Cardiac muscle cell (in vitro differentiated cells and primary cell): ENCODE measurements at places on chromosomes 2 and 18. TPM values are rescaled to one million over a fixed set of nuclear protein-coding genes. Genes with fewer than 3 reads are reported as not detected.

DNA sequence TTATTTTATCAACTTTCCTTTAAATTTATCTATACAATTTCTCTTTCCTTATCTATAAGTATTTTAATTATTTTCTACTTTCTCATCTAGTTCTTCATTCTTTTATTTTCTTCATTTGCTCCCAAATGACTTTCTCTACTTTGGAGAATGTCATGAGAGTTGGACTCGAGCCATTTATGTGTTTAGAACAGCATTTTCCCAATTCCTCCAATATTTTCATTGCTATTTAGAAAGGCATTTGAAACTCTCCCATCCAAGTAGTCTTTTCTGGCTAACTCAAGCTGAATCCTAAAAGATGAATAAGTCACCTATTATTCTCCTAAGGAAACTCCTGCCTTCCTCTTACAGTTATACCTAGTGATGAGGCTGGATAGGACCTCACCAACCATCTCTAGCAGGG lies 15.8 kb upstream of the FEZ2 start:
- no peak for DNase-seq

GRCh38 chr2:10271509-10271908 lies 31.2 kb upstream of the HPCAL1 start:
- no peak for DNase-seq

GRCh38 chr2:183812091-183812490 lies 687.8 kb downstream of the NUP35 start:
- DNase-seq = no peak

DNA sequence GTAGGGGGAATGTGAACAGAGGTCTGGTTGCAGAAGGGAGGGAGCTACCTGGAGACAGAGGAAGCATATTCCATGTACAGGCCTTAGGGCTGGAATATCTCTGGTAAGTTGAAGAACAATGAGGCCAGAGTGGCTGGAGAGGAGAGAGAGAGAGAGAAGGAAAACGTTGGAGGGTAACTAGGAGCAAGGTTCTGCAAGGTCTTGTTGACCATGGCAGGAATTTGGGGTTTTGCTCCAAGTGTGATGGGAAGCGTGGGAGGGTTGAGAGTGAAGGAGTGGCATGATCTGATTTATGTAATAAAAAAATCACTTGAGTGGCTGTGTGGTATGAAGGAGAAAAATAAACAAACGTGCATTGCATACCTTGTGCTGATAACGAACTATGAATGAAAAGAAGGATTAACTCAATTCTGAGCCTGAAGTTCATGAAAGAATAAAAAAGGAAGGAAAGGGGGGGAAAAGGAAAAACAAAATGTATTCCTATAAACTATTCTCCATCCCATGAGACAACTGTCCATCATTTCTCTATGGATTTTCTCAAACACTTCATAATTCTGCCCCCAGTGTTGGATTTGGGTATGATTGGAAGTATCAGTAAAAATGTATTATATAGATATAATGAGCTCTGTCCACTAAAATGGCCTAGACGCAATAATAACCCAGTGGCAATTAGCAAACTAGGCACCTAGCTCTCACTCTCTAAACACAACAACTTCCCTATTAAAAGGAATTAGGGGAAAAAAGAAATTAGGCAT lies 59.7 kb upstream of the PMAIP1 start:
- DNase-seq = no peak

- no peak for DNase-seq
Measured at GRCh38 chr2:169225906-169226305, 136.4 kb downstream of the LRP2 start.

- DNase-seq = peak; percentile 52
Measured at GRCh38 chr2:32947484-32948143, 861 bp downstream of the LTBP1 start.

- DNase-seq = no peak
Measured at GRCh38 chr2:195319112-195319460, 337.9 kb upstream of the SLC39A10 start.

DNA sequence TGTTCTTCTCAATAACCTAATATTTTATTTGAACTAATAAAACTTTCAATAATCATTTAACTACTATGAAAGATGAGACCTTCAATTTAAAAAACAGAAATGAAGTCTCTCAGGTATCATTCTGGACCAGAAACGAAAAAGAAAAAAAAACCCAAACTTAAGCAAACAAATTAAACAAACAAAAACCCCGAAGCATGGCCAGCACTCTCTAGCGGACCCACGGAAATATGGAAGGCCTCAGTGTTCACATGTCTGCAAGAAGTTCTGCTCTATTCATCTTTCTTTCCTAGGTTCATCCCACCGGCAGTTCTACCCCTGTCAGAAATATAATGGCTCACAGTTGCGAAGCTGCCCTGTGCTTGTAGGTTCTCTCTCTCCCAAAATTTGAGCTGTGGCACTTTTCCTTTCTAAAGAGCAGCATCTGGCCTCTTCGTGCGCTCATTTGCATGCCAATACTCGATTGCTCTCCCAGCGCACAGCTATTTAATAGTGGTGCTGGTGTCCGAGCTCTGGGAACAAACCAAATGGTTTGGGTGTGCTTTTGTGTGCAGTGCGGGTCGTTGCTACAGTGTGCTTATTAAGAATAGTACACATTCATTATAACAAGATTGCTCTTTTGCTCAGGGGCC lies 129.0 kb upstream of the ZEB2 start:
- DNase-seq = no peak

- DNase-seq = no peak
Measured at GRCh38 chr18:74356959-74357358, 41.3 kb downstream of the C18orf63 start.

DNA sequence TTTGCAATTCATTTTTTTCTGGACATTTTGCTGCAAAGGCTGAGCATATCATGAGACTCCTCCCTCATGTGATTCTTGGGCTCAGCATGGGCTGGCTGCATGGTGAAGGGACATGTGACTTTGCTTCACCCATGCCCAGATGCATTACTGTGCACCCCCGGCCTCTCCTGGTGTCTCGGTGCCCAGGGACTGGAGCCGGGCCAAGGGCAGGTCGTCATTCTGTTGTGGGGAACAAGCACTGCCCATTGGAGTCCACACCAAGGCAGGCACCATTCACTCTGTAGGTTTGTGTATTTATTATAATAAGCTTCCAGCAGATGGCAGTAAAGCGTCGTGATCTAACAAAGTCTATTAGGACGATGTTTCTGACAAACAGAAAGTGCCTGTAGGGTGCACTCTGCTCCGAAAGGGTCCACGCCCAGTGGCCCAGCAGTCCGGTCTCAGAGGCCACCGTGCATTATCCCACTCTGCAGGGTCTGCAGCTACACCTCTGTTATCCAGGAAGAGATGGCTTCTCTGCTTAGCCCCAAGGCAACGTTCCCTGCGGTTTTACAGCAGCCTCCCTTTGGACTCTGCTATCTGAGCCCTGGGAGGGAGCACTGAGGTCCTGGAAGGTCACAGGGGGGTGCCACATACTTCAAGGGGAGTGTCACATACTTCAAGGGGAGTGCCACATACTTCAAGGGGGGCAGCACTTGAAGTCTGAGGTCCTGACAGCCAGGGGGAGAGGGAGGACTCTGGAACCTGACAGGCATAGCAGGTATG lies 219.6 kb downstream of the TSN start:
- peak; percentile 90 for DNase-seq

GRCh38 chr18:36905571-36905970 lies 76.6 kb downstream of the KIAA1328 start:
- DNase-seq = no peak

DNA sequence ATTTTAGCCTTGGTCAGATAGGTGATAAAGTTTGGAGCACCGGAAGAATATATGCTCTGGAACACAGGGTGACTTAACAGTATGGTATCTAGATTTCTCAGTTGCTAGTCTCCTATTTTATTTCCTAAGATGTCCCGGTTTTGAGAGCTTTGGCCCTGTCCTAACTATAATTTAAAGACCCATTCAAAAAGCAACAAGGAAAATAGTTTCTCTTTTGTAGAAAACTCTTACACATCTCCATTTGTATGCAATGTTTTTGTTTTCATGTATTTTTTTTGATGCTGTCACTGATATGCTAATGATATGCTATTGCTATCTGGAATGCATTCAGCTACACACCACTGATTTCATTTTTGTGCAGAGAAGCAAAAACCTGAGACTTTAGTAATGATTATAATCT lies 237.8 kb downstream of the GPD2 start:
- no peak for DNase-seq

DNA sequence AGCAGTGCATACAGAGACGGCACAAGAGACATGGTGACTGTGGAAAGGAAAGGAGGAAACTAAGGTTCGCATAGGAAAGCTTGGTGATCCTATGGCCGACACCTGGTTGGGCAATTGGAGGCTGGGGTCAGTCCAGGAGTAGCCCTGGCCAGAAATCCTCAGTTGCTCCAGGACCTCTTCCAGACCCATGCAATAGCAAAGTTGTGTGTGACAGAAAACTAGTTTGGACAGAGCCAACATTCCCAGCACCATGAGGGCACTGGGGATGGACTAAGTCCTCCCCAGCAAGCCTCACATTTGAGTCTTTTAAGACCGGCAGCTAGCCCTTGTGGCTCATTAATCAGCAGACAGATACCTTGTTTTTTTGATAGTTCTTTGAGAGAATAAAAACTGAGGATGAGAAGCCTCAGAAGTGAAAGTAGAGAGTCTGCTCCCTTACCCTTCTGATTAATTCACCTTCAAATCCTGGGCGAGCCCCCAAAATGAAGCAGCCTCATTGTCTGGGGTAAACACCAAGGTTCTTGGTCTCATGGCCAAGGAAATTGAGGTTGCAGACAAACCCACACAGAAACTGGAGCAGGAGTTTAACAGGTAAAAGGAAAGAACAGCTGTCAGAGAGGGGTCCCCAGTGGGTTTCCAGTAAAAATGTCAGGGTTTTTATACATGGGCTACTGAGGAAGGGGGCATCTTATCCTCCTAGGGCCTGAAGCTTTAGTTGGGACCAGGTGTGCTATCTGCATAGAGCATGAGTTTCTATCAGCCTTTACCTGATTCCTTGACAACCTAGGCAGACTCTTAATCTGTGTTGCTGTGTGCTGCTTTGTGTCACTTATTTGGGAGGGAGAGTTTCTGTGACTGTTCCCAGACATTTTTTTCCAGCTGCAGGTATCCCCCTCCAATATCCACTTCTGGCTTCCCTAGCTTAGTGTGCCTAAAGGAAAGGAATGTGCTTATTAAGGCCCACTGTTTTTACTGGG lies 39.1 kb downstream of the STK17B start:
- DNase-seq = peak; percentile 30

DNA sequence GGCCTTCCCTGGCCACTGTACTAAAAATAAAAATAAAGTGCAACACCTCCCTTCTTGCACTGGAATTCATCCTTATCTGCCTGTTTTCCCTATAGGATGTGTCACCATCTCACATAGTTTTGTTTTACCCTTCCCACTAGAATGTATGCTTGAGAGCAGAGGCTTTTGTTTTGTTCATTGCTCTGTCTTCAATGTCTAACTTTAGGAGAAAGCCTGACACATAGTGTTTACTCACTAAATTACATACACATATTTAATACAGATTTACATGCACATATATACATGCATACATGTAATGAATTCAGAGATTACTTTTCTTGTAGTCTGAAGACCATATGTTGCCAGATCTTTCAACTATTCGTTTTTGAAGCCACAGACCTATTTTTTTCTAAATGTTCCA lies 23.0 kb downstream of the CD302 start:
- peak; percentile 54 for DNase-seq

- DNase-seq = no peak
Measured at GRCh38 chr2:70498528-70498927, 55.1 kb downstream of the TGFA start.

GRCh38 chr18:11789716-11790510 lies 61.3 kb upstream of the CHMP1B start:
- DNase-seq = no peak

- DNase-seq = no peak
Measured at GRCh38 chr2:128086244-128086643, 4.8 kb upstream of the UGGT1 start.

DNA sequence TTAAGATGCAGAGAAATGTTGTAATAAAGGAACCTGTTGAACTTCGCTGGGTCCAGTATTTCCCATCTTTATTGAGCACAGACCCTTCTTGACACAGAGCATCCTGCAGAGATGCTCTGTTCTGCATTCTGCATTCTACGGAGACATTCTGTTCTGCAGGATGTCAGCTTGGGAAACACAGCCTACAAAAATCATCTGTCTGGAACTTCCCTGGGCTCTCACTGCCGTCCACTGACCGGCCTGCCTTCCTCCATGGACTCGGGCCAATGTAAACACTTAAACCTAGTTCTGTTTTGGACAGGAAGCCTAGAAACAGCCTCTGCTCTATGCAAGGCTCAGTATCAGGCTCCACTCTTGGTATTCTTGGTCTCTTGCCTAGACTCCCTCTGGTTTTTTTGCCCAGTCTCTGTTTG lies 90.0 kb upstream of the PPP1CB start:
- peak; percentile 98 for DNase-seq

DNA sequence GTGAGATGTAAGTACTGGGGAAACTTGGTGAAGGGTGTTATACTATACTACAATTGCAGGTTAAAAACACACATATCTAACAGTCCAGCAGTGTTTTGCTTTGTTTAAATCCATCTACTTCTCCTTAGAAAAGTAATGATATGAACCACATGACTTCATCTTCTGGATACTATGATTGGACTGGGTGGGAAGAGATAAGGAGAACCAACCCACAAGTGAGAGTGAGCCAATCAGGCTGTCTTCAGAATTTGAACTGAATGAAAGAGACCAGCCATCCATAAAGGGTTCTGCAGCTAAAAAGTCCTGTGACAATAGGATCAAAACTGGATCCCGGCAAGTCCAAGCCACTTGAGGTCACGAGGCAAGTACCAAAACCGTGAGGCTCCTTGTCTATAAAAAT lies 46.6 kb downstream of the KANSL3 start:
- no peak for DNase-seq

DNA sequence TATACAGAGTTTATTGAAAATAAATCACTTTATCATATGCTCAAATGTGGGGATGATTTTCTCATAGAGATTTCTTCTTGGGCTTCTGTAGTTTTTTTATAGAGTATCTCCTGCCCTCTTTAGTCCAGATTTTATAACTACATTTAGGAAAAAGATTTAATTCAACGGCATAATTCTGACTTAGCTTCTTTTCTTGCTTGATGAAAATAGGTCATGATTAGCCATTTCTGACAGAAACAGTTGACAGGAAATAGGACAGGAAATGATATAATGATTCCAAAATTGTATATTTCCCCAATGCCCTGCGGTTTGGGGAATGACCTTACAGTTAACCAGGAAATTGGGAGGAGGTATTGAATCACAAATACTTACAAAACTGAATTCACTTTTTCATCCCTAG lies 1531.9 kb upstream of the ACVR2A start:
- peak; percentile 8 for DNase-seq

- DNase-seq = no peak
Measured at GRCh38 chr18:7871560-7872456, 304.7 kb downstream of the PTPRM start.

GRCh38 chr2:196528486-196529223 lies 110.9 kb upstream of the CCDC150 start:
- DNase-seq = no peak

GRCh38 chr2:103166456-103167324 lies 404.9 kb downstream of the TMEM182 start:
- no peak for DNase-seq

PLB1 gene
- 0.39 and 1.2 TPM in 2 replicates for total RNA-seq

GNLY gene
- not detected in 2 replicates for total RNA-seq

FAM237A gene
- not detected in 2 replicates for total RNA-seq

CPLX4 gene
- total RNA-seq = not detected in 2 replicates

LIMS2 gene
- total RNA-seq = 23.2 and 32.9 TPM in 2 replicates
